ENCODE measurements at places on chromosomes 16 and 17.
A peak's percentile ranks its signal among the peaks of the same experiment; 100 is the strongest.

GRCh38 chr17:41539979-41540701 is 12.0 kb upstream of the KRT19 start:
- no peak for DNase-seq

DNA sequence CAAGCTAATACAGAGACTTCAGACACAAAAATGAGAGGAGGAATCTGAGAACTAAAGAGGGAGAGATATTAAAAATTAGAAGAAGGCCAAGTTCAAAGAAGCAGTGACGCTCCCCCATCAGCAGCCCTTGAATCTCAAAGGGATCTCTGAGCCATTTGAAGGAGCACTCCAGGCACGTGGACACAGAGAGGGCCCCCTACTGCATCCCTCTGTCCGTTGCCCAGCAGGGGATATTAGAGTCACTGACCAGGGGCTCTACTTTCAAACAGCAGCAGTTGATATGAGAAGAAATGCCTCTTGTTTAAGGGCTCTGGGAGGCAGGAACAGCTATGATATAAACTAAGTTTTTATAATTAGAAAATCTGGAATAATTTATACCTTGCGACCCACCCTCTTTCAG is 479.0 kb upstream of the SALL1 start:
- DNase-seq = no peak

DNA sequence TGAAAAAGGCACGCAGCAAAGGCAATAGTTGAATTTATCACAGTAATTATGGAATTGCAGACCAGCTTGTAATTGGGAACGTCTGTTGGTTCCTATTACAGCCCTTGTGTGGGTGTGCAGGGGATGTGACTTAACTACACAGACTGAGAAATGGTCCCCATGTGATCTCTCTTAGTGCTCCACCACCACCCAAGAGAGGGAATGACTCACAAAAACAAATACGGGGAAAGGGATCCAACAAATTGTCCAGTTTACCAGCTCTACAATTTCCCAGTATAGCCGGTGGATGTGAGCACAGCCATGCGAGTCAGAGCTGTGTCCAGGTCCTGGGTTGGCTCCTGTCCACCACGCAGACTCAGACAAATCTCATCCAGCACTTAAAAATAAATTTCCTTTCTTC is 337.9 kb downstream of the GRIN2A start:
- DNase-seq = no peak

DNA sequence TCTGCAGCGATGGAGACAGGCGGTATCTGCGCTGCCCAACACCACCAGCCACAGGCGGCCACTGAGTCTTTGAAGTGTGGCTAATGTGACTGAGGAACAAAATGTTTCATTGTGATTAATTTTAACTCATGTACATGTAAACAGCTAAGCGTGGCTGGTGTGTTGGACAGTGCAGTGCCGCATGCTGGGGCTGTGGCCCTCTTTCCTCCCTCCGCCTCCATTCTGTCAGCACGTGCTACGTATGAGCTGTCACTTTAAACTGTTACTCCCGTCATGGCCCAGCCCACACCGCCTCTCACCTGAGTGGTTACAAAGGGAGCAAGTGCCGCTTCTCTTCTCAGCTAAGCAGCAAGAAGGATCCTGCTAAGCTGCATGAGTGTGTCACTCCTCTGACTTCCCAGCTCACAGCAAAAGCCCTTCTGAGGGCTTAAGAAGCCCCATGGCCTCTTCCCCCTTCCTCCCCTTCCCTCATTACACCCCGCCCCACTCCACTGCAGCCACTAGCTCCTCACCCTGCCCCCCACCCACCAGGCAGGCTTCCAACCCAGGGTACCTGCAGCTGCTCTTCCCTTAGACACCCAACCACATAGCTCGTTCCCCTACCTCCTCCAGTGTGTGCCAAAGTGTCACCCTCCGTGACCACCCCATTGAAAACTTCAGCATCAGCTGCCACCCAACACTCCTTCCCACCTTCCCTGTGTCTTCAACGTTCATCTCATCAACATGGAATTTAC is 15.0 kb downstream of the HASPIN start:
- no peak for DNase-seq

DNA sequence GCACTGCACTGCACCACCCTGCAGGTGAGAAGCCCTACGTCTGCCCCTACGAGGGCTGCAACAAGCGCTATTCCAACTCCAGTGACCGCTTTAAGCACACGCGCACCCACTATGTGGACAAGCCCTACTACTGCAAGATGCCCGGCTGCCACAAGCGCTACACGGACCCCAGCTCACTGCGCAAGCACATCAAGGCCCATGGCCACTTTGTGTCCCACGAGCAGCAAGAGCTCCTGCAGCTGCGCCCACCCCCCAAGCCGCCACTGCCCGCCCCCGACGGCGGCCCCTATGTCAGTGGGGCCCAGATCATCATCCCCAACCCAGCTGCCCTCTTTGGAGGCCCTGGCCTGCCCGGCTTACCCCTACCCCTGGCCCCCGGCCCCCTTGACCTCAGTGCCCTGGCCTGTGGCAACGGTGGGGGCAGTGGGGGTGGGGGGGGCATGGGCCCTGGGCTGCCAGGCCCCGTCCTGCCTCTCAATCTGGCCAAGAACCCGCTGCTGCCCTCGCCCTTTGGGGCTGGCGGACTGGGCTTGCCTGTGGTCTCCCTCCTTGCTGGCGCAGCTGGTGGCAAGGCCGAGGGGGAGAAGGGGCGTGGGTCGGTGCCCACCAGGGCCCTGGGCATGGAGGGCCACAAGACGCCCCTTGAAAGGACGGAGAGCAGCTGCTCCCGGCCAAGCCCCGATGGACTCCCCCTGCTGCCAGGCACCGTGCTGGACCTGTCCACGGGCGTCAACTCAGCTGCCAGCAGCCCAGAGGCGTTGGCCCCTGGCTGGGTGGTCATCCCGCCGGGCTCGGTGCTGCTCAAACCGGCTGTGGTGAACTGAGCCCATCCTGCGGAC is 14.2 kb downstream of the PAM16 start:
- DNase-seq = no peak

DNA sequence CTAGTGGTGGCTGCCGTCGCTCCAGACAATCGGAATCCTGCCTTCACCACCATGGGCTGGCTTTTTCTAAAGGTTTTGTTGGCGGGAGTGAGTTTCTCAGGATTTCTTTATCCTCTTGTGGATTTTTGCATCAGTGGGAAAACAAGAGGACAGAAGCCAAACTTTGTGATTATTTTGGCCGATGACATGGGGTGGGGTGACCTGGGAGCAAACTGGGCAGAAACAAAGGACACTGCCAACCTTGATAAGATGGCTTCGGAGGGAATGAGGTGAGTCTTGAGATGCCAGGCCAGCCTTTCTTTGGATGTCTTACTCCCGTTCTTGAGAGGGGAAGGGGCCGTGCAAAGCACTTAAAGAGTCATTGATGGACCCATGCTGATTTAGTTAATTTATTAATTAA is 16.1 kb downstream of the ARSG start:
- DNase-seq = no peak

GRCh38 chr16:79263425-79263824 is 337.1 kb downstream of the MAF start:
- DNase-seq = no peak

GRCh38 chr17:6098050-6098822 is 28.1 kb downstream of the WSCD1 start:
- no peak for DNase-seq

- DNase-seq = no peak
Measured at GRCh38 chr17:29590411-29591145, 1.1 kb upstream of the GIT1 start.

DNA sequence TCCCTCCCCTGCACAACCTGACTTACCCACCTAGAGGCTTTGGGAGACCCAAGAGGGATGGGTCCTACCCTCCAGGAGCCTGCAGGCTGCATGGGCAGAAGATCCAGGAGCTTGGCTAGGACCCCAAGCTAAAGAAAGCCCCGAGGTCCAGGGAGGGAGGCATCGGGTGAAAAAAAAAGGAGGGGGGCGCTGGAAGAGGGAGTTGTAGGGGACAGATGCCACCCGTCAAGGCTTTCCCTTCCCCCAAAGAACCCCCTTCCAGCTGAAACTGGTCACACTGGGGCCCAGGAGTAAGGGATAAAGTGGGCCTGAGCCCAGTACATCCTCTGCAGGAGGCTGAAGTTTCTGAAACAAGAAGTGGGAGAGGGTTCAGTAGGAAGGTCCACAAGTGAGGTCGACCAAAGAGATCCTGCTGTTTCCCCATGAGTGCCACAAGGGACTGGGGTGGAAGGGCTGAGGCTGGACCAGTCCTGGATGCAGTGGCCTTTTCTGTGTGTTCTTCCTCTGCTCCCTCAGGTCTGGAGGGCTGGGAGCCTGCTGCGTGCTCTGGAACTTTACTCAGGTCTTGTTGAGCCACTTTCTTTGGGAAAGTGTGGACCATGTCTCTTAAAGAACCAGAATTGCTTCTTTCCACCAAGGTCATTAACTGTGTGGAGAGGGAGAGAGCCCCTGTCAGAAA is 14.2 kb upstream of the CBFB start:
- DNase-seq = no peak

DNA sequence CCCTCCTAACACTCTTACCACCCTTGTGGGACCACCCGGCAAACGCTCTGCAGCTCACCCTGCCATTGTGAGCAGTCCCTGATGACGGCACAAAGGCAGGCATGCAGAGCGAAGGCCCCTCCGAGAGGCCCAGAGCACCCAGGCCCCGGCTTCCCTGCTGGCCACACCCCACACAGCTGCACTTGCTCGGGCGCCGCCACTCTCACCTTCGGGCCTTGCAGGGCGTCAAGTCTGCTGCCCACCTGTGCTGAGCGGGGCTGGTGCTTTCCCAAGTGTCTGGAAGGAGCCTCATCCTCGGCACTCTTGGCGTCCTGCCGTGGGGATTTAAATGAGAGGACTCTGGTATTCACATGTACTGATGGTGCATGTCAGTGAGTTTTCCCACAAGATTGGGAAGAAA is 30.3 kb upstream of the FASN start:
- no peak for DNase-seq

- no peak for DNase-seq
Measured at GRCh38 chr17:14306596-14306995, 5.7 kb downstream of the HS3ST3B1 start.

DNA sequence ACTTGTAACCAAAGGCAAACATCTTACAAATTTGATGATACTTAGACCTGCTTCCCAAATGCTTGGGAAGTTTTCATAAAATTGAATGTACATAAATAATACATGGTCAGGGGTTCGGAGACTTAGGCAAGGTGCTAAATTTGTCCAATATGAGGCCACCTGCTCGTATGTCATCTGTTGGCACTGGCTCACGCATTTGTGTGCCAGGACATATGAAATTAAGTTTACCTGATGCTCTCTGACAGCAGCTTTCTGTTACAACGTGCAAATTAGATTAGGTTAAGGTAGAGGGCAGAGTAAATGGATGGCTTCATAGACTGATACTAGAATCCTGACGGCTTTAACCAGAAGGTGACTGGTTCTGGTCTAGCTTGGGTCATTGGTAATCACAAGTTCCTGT is 970.3 kb upstream of the RBFOX1 start:
- DNase-seq = no peak

- DNase-seq = no peak
Measured at GRCh38 chr17:4934173-4934979, 2.3 kb downstream of the GP1BA start.

- no peak for DNase-seq
Measured at GRCh38 chr17:77521076-77521475, 380.3 kb downstream of the SEC14L1 start.

DNA sequence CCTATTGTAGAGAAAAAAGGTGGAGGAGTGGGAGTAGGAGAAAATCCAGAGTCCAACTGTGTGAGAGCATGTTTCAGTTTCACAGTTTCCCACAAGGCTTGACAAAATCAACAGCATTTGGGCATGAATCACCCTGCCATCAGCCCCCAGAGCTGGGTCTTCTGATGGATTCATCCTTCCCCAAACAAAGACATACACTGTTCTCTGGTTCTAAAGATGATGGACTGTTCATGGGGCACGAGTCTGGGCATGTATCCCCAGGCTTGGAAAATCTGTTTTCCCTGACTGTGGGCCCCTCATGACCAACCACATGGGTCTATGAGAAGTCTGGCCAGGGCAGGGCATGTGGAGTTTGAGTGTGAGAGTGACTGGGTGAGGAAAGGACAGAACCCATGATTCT is 210.4 kb upstream of the IRX5 start:
- DNase-seq = no peak

GRCh38 chr17:31492880-31493655 is 101.6 kb downstream of the RAB11FIP4 start:
- DNase-seq = no peak

DNA sequence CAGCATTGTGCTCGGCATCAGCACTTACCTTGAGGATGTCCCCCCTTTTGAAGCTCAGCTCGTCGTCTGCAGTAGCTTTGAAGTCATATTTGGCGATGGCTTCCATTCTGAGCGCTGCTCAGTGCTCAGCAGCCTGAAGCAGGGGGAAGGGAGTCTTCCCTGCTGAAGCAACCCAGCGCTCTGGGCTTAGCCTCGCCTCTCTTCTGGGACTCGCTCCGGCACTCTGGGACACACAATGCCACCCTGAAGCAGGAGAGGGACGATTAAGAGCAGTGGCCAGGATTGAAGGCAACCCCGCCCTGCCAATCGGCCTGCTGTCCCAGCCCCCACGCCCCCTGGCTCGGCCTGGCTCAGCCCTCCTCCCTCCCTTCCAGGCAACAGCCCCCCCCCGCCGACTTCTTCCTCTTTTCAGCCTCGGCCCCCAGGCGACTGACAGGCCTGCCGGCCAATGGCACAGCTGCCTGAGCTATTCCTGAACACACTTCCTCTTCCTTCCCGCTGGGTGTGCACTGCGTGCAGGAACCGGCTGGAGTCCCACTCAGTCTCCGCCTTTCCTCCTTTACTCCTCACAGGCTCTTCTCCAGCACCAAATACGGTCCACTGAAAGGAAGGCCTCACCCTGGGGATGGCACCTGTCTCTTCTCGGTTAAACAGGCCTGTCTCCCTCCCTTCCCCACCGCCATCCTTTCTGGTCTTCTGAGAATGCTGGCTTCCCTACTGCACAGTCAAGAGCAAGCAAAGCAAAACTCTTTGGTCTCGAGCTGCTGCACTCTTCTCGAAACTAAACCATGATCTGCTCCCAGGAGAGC is 11.8 kb downstream of the GRB2 start:
- DNase-seq = peak; percentile 97

- DNase-seq = no peak
Measured at GRCh38 chr16:89080196-89080853, 13.3 kb upstream of the ACSF3 start.

DNA sequence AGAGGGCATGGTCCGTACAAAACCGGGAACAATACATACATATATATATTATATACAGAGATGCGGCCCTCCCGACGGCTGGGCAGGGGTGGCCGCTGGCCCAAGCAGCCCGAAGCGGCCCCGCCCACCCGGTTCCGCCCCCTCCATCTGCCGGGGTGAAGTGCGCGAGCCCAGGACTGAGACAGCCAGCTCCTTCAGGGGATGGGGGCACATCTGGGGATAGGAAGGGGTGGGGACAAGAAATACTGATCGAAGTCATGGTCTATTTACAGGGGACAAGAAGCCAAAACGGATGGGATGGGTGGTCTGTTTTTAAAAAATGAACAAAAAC is 3.8 kb upstream of the SAMD14 start:
- DNase-seq = no peak

GRCh38 chr17:75914643-75915267 is 10.1 kb upstream of the MRPL38 start:
- no peak for DNase-seq

- no peak for DNase-seq
Measured at GRCh38 chr16:79019431-79019830, 581.1 kb downstream of the MAF start.

Data from neural crest cell (in vitro differentiated cells).